ENCODE measurements at places on chromosomes 12 and 14.

DNA sequence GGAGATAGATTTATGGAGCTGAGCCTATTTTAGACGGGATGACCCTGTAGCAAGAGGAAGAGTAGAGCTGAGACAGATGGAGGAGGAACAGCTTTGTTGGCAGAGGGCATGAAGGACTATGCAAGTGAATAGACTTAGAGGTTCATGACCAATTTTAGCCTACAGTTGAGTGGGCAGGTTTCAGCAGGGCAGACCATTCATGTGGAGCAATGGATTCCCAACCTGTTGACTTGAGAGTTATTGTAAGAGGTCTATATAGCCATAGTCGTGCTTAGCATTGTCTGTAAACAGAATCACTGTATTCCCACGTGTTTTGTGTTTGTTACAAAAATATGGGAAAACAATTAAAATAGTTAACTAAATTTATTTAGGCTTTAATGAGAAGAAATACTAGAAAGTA lies 116.8 kb downstream of the CFAP54 start:
- DNase-seq = no peak

GRCh38 chr12:92585115-92585727 lies 117.6 kb upstream of the PLEKHG7 start:
- no peak for DNase-seq

DNA sequence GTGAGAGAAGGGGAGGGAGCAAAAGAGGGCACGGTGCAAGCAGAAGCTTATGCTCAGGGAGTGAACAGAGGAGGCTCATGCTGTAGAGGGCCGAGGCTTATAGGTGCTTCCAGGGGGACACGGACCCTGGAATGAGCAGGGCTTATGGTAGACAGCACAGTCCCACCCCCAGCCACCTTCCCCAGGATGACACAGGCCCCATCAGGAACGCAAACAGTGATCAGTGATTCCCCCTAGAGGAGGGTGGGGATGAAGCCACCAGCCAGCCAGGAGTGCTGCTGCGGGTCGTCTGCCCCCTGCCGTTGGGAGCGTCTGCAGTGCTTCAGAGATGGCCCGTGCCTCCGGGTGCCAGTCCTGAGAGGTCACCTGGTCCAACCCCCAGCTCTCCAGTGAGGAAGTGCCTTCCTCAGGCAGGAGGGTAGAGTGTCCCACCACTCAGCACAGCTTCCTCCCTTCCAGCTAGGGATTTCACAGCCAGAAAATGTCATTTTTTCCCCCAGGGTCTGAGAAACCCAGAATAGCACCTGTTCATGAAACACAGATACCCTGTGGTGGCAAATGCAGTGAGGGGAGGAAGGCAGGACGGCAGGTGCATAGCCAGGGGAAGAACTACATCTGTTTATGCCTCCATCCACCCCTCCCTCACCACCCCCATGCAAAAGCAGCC lies 60.7 kb downstream of the SLC6A12 start:
- peak; percentile 46 for DNase-seq

- peak; percentile 82 for DNase-seq
Measured at GRCh38 chr14:69317102-69317755, 57.3 kb downstream of the GALNT16 start.

- no peak for DNase-seq
Measured at GRCh38 chr12:29694002-29694401, 89.7 kb downstream of the TMTC1 start.

- no peak for DNase-seq
Measured at GRCh38 chr12:74896186-74896585, 313.5 kb downstream of the KCNC2 start.

GRCh38 chr12:60333461-60333860 lies 737.6 kb downstream of the SLC16A7 start:
- no peak for DNase-seq

- DNase-seq = no peak
Measured at GRCh38 chr12:47730341-47730744, 5.1 kb upstream of the ENDOU start.

DNA sequence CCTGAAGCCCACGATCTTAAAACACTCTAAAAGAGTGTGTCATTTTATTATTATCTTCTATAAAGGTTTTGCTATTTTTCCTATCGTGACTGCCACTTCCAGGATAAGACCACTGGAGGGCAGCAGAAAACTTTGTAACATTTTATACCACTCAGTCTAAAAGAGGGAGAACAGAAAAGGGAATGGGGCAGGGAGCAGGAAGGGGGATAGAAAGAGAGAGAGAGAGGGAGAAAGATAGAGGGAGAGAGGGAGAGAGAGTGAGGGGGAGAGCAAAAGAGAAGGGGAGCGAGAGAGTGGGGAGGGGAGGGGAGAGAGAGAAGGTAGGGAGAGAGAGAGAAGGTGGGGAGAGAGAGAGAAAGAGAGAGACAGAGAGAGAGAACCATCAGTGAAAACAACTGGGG lies 2.0 kb upstream of the ART4 start:
- peak; percentile 65 for DNase-seq
